ENCODE measurements at places on chromosomes 2 and 18. TPM values are rescaled to one million over a fixed set of nuclear protein-coding genes. Genes with fewer than 3 reads are reported as not detected.

- DNase-seq: no peak
These were observed 39.6 kb downstream of the INHBB start for GRCh38 chr2:120385355-120386127.

DNA sequence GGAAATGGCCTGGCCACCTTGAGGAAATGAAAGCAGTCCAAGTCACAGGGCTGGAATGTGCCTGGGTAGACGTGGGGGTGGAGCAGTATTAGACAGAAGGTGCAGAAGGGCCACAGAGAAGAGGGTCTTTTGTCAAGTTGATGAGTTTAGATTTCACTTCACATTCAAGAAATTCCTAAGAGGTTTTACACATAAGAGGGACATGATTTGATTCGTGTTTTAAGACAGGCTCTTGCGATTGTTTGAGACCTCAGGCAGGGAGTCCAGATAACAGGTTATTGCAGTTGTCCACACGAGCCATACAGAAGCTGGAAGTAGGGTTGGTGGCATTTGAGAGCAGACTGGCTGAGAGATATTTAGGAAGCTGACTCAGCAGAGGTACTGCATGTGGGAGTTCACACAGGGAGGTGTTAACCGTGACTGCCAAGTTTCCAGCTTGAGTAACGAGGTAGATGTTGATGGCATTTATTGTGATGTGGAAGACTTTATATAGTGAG is 64.6 kb downstream of the NEB start:
- no peak for DNase-seq

The GPR39 gene
- total RNA-seq: 0.31 TPM

GRCh38 chr2:163703386-163703785 is 32.4 kb downstream of the FIGN start:
- no peak for DNase-seq

GRCh38 chr18:48555465-48555995 is 16.7 kb downstream of the CTIF start:
- no peak for DNase-seq

- no peak for DNase-seq
These were observed at the start of gene FBXO41 for GRCh38 chr2:73284296-73285158. FBXO41 (minus strand) TSS chr2:73284478; CDS start chr2:73269630, 14,848 bp downstream.

The TUBA3D gene
- not detected for total RNA-seq

DNA sequence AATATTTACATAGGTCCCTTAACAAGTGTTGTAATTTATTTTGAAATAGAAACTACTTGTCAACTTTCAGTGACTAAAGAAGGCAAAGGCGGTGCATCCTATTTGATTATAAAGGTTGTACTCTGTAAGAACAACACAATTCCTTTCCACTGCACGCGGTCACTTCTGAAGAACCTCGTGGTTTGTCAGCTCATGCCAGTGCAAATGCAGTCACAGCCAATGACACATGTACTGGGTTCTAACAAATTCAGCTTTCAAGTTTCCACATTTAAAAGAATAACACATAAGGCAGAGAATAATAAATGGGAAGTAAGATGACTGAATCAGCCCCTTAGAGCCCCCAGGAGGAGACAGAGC is 39.7 kb downstream of the CYB5A start:
- DNase-seq: no peak

The DYNAP gene
- not detected for total RNA-seq

DNA sequence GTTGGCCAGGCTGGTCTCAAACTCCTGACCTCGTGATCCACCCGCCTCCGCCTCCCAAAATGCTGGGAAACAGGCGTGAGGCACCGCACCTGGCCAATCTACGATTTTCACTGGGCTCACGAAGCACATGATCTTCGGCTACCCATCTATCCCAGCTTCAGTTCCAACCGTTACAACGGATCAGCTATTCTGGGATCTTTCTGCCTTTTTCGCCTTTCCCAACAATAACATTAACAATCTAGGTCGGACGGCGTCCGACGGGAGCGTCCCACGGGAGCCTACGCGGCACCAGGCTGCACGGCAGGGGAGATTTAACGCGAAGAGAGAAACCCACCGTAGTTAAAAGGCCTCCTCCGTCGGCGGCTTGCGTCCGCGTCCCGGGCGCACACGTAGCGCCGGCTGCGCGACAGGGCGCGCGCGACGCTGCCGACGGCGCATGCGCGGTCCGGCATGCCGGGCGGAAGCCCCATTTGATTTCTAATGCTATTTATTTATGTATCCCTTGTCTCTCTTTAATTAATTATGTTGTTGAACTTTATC is at the start of gene MSL3B:
MSL3B (minus strand) TSS at position 394 of the 540 bp plus-strand sequence.
- DNase-seq: no peak
